ENCODE measurements at places on chromosomes 6 and 20. TPM values are rescaled to one million over a fixed set of nuclear protein-coding genes. Genes with fewer than 3 reads are reported as not detected.

TP53INP2 gene
- 8.1 TPM for total RNA-seq

GGT7 gene
- total RNA-seq = 26.8 TPM

CRISP2 gene
- not detected for total RNA-seq

LY6G6D gene
- total RNA-seq = not detected

DNA sequence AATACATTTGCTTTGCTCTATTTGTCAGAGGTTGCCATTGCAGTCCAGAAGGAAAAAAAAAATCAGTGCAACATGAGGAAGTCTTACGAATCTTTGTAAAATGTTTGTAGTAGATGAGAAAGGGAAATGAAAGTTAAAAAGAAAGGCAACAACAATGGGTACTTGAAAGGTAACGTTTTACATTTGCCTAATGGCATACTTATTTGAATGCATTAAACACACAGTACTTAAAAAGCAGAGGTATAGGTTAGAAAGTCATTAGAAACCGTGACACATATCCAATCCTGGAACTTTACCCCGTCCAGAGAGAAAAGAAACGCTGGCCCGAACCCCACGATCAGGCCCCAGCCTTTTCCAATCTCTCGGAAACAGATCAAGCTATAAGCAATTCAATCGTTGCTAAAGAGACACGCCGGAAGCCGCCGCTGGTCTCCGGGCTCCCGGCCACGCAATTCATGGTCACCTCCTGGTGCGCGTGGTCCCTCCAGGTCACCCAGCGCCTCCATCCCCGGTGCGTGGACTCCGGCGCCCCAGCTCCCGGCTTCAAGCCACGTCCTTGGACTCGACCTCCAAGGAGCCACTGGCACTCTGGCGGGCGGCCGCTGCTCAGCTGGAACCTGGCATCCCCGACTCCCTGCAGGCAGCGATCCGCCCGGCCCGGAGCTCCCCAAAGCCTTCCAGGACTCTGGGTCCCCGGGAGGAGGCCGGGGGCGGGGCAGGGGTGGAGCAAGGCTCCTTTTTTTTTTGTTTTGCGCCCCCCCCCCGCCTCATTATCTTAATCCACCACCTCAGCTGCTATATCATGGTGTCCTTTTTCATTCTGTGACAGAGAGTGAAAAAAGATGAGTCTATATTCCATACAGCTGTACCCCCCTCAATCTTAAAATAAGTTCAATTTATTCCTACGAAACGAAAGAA, at the start of gene SLC18B1:
SLC18B1 (minus strand) TSS at position 687 of the 918 bp plus-strand sequence; CDS start at position 506, 181 bp downstream.
- peak; percentile 69 for DNase-seq

DNA sequence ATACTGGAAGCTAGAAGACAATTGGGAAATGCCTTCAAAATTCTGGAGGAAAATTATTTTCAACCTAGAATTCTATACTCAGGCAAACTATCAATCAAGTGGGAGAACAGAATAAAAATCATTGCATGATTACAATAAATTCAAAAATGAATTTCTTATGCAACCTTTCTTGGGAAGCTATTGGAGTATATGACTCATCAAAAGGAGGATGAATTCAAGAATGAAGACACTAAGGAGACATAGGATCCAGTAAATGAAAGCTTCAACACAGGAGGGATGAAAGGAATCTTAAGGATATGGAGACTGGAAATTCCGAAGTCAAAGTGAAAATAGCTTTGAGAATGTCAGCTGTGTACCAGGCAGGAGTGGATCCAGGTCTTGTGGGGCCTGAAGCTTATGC, 12.6 kb upstream of the UBR2 start:
- no peak for DNase-seq

DNA sequence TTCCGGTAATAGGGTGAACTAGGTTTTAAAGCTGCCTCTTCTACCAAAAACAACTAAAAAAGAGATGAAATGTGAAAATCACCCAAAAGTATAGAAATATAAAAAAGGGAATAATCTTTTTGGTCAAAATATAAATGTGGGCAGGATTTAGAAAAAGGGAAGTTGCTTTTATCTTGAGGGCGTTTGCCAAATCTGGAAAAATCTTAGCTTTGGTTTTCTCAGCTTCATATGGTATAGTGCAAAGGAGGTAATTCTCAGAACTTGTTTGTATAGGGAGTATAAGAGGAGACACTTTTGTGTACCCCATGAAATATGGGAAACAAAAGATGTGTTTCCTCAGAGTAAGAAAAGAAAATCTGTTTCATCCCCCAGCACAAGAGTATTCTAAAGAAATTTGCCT, 54.2 kb upstream of the TRIM26 start:
- DNase-seq = no peak

Measured in B cell (primary cell).